ENCODE measurements at places on chromosomes 3 and 15.

DNA sequence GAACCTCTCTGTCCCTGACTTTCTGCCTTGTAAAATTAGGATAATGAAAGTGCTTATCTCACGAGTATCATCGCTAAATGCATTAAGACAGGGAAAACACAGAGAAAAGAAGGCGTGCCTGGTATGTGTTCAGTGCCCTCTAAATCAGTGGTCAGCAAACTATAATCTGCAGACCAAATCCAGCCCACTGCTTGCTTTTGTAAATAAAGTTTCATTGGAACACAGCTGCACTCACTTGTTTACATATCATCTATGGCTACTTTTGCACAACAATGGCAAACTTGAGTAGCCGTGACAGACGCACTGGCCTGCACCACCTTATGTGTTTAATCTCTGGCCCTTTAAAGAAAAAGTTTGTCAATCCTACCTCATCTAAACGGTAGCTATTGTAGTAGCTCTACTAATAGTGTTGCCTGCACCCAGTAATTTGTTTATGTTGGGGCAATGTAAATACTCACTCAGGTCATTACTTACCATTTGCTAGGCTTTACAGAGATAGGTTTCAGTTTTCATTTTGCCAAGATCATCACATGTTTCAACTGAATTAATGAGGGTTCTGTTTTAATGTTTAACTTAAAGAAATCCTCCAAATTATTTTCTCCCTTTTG lies 229.4 kb downstream of the FEZF2 start:
- no peak for DNase-seq

GRCh38 chr3:27714692-27715453 lies 7.2 kb downstream of the EOMES start:
- DNase-seq = no peak

GRCh38 chr3:149449182-149449581 lies 25.3 kb upstream of the TM4SF4 start:
- no peak for DNase-seq

GRCh38 chr3:17094551-17094950 lies 209.8 kb downstream of the PLCL2 start:
- no peak for DNase-seq

- DNase-seq = no peak
Measured at GRCh38 chr15:83115831-83116565, 8.6 kb downstream of the TM6SF1 start.

DNA sequence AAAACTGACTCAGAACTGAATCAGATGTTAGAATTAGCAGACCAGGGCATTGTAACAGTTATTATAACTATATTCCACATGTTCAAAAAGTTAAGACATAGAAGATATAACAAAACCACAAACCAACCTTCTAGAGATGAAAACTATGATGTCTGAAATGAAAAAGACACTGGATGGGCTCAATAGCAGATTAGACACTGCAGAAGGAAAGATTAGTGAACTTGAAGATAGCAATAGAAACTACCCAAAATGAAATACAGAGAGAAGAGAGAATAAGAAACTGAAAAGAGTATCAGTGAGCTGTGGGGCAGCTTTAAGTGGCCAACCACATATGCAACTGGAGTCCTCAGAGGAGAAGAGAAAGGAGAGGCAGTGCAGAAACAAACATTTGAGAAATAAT lies 132.0 kb upstream of the ATP2B2 start:
- no peak for DNase-seq

GRCh38 chr15:95291898-95292472 lies 1038.5 kb upstream of the NR2F2 start:
- DNase-seq = no peak

Measured in stimulated activated CD4-positive, alpha-beta T cell treated with anti-CD3 and anti-CD28 coated beads, Interleukin-1b, Interleukin-23, amount 100 ng/mL, for 48 hours (primary cell).